ENCODE measurements at places on chromosomes 7 and 10.

DNA sequence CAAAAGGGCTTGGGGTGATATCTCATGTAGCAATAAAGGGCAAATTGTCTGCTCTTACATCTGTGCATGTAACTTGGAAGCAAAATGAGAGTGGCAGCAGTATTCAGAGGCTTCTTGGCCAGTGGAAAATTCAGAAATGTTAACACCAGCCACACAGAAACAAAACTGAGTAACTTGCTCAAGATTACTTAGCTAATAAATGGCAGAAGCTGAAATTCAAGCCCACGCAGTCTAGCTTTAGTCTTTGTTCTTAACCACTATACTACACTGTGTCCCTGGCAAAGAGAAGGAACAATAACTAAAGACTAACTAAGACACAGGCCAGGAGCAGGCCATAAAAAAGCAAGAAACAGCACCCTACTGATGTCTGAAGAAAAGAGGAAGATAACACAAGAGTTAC is 185.9 kb upstream of the ASAH2 start:
- DNase-seq = no peak

- DNase-seq = no peak
Observed at GRCh38 chr7:37425498-37425897, 23.2 kb downstream of the ELMO1 start.

- no peak for DNase-seq
Observed at GRCh38 chr7:822692-823276, 9.5 kb upstream of the SUN1 start.

DNA sequence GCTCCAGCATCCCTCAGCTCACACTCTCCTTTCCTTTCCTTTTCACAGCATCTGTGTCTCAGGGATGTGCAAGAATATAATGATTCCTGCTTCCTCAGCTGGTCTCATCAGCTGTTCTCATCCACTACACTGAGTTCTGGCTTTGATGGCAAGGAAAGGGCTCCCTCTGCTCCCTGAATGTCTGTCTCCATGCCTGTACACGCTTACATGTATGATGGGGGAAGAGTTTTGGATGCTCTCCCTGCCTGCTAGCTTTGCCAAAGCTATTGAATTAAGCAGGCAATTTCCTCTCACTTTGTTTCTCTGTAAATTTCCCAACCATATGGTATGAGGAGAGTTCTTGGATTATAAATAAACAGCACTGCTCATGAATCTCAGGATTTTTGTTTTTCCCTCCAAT is 254.5 kb downstream of the SORCS3 start:
- no peak for DNase-seq

All from epithelial cell of esophagus (primary cell).